Stimulated activated CD4-positive, alpha-beta T cell treated with anti-CD3 and anti-CD28 coated beads, Interleukin-15, amount 100 ng/mL, for 24 hours (primary cell): ENCODE measurements at places on chromosomes 1 and 21.

- no peak for DNase-seq
These were observed 235.4 kb upstream of the ADAMTS5 start for GRCh38 chr21:27202301-27202700.

DNA sequence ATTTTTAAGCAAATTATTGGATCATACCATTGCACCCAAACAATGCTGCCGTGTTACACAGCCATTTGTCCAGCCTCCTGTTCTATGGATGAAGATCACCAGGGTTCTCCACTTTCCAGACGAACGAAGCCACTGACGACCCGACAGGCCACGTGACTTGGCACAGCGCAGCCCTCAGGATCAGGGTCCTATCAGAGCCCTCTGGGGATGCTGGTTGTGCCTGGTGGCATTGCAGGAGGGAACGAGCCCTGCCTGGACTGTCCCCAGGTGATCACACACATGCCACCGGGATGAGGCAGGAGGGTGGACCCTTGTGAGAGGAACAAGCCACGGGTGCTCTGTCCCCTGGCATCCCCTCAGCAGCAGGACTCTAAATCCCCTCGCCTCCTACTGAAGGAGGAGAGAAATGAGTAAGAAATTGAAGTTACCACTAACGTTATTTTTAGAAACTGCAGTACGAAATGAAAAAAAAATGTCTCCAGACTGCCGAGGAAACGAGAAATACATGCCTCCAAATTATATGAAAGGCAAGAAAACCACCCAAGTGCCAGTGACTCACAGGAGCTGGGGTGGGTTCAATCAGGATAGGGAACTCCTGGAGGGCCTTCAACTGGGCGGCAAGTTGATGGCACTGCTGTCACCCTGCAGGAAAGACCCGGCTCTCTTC is 58.7 kb upstream of the PDE9A start:
- DNase-seq = no peak

DNA sequence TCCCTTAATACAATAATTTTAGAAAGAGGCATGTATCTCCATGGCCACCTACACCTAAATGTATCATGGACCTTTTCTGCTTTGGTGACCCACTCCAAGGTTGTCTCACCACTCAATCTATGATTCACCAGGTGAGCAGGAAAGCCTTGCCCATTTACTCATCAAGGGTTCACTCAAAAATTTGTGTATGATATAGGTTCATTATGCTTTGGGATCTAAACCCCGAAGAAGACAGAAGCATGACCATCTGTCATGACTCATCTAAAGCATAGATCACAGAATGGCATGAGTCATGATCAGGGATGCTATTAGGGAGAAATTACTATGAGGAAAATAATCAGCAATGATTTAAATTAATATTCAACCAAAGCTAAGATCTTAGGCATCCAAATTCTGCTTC is 38.5 kb downstream of the PYHIN1 start:
- peak; percentile 23 for DNase-seq

GRCh38 chr21:36710729-36711048 is 11.8 kb downstream of the SIM2 start:
- peak; percentile 15 for DNase-seq
